ENCODE measurements at places on chromosomes 4 and X.

- no peak for DNase-seq
Measured at GRCh38 chrX:39336671-39337311, 535.5 kb downstream of the MID1IP1 start.

DNA sequence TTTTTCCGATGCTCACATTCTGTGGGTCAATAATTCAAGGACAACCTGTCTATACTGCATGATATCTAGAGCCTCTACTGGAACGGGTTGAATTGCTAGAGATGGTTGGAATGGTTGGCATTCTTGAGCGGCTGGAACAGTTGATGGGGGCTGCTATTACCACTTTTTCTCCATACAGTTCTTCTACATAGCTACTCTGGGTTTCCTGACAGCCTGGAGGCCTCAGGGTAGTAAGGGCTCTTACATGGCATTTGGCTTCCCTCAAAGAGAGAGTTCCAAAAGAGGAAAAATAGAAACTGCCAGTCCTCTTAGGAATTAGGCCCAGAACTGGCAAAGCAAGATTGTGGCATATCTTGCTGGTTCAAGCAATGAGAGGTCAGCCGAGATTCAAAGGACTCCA lies 53.1 kb downstream of the NAA11 start:
- DNase-seq, result no peak

GRCh38 chr4:74656596-74656995 lies 137.7 kb downstream of the BTC start:
- DNase-seq, result no peak

- no peak for DNase-seq
Measured at GRCh38 chr4:183858011-183858615, 47.0 kb upstream of the STOX2 start.

- DNase-seq, result no peak
Measured at GRCh38 chr4:140133576-140133975, 20.4 kb downstream of the MAML3 start.

DNA sequence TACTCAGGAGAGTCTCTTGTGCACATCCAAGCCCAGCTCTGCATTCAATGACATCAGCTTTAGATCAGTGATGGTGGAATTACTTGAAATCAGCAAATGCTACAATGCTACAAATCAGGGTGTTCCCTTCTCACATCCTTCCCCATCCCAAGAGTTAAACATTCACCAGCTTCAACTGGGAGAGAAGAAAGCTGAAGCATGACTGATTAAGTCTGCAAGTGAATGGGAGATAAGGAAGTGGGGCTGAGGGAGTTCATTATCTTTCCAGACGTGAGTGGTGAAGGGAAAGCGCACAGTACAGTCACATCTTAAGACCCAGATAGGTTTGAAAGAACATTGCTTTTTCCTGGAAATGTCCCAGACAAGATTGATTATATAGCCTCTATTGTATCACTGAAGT lies 26.2 kb upstream of the MAP9 start:
- peak; percentile 70 for DNase-seq

DNA sequence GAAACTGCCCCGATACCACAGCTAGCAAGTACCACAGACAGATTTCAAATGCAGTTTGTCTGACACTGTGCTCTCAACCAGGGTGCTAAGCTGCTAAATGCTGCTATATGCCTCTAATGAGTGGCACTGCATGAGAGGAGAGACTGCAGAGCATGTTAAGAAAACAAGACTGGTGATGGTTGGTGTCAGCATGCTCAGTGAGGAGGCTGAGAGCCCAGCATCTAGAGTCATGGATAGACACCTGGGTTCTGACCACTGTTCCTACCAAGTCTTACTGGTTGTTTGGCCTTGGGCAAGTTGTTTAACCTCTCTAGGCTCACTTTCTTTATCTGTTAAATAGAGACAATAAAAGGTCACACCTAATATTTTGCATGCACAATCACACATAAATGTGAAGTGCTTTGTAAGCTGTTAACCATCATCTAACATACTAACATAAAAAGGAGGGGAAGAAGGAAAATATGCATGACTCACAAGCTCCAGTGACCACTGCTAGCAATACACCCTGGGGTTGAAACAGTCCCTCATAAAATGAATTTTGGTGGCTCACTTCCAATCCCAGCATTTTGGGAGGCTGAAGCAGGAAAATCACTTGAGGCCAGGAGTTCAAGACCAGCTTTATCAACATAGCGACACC lies 20.7 kb downstream of the HHIP start:
- peak; percentile 18 for DNase-seq

DNA sequence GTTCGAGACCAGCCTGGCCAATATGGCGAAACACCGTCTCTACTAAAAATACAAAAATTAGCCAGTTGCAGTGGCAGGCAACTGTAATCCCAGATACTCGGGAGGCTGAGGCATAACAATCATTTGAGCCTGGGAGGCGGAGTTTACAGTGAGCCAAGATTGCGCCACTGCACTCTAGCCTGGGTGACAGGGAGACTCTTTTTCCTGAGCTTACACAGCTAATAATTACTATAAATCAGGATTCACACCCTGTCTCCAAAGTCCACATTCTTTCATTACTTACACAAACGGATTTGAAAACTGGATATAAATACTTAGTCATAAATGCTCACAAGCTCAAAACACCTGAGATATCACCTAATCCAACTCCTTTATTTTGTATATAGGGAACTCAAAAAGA lies 151.6 kb downstream of the LRBA start:
- DNase-seq, result peak; percentile 17

DNA sequence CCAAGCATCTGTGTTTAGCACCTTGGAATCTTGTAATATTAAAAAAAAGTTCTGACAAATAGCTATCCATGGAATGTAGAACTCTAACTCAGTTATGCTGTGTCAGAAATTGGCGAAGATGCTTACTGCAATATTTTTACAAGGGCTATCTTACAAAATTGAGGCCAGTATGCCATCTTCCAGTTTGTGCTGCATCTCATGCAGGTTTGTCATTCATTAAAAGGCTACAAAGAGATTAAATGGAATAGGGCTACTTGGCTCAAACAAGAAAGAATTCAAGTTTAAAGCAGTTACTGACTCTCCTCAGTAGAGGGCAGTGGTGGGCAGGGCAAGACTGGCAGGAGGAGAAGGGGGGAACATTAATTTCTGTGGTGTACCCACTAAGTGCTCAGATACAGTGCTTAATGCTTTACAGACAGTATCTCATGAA lies 66.5 kb downstream of the SHROOM4 start:
- peak; percentile 12 for DNase-seq

- peak; percentile 7 for DNase-seq
Measured at GRCh38 chrX:135345107-135345589, 35.9 kb downstream of the ETDC start.

GRCh38 chrX:70183091-70183490 lies 5.8 kb downstream of the DGAT2L6 start:
- DNase-seq, result peak; percentile 84

DNA sequence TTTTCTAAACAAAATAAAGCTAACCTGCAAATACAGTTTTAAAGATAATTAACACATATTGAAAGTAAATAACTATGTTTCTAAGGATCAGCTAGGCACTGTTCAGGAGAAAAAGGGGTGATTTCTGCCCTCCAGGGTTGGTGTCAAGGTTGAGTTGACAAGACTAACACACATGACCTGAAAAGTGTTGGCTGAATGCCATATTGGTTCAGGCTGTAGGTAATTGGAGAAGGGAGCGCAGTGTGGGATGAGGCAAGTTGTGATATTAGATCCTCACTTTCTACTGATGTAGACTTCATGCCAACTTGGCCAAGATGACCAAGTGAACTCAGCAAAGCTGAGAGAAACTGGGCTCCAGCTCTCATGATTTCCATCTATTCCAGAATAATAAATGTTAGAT lies 42.2 kb downstream of the PPM1K start:
- DNase-seq, result no peak

DNA sequence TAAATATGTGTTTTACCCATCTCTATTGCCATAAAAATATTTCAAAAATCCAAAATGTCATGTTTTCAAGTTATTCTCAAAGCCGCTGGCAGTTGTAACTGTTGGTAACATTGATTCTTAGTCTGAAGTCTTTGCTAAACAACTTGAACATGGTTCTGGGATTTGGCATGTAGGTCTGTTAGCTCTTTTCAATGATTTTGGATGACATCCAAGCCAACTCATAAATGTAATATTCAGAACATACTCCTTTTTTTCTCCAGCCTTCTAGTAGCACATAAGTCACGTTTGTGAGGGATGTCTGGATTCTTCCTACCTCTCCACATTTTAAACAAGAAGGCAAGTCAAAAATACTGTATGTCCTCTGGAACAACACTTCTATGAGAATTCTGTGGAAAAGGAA lies 305.3 kb downstream of the PRR32 start:
- DNase-seq, result no peak

DNA sequence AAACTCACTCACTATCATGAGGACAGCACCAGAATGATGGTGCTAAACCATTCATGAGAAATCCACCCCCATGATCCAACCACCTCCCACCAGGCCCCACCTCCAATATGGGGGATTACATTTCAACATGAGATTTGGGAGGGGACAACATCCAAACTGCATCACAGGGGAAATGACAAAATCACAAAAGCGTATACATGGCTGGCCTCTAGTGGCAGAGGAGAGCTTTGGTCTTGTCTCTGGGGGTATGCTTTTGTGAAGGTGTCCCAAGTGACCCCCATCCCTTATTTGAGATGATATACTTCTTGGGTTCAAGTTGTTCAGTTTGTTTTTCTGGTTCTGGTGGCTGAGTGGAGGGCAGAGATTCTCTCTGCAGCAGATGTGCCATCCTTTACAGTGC lies 8.5 kb upstream of the SETD7 start:
- no peak for DNase-seq

DNA sequence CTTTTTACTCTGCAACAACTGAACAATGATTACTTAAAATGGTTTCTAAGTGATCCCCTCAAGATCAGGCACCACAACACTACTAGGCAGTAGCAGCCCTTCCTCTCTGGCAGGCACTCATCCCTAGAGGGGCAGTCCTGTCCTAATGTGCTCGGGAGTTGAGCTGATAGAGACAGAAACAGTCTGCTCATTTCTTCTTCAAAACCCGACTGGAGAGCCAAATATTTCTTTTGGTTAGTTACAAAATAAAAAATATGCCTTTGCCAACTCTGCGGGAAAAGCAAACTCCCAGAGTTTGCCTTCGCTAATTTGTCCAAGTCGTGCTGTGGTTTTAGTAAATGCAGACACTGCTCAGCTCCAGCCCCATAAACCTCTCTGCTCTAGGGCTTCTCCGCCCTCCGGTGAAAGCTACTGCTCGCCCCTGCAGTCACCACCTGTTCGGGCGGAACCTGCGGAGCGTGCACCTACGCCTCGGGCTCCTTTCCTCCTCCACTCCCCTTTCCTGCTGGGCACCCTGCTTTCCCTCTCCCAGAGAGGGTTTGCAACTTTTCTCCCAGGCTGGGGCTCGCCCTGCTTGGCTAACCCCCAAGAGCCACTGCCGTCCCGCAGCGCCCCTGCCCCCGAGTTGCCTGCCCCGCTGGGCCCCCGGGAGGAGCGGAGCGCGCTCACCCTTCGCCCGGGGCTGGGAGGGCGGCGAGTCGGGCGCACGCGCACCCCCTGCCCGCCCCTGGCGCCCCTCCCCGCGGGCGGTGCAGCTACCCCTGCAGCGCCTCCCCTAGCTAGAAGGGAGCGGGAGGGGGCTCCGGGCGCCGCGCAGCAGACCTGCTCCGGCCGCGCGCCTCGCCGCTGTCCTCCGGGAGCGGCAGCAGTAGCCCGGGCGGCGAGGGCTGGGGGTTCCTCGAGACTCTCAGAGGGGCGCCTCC lies at the start of gene NPNT:
Gene NPNT (plus strand): TSS at position 812 of the 923 bp plus-strand sequence. CDS start 182 bp downstream, outside the sequence.
- no peak for DNase-seq

GRCh38 chr4:7414736-7415510 lies 19.8 kb downstream of the PSAPL1 start:
- DNase-seq, result no peak

GRCh38 chr4:166182145-166182544 lies 309.1 kb downstream of the TLL1 start:
- no peak for DNase-seq

GRCh38 chr4:147463065-147463464 lies 17.8 kb upstream of the EDNRA start:
- no peak for DNase-seq

DNA sequence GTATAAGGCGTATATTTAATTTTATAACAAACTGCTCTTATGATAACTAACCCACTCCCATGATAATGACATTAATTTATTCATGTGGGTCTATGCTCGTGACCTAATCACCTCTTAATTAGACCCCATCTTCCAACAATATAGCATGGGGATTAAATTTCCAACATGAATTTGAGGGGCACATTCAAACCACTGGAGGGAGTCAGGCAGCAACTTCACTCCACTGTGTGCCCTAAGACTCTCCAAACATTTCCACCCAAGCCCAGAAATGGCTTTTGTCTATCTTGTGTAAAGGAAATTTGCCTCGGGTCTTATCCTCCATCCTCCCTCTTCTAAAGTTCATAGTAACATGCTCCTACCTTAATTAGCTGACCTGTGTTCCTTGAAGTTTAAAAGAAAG lies 616.1 kb upstream of the CPEB2 start:
- no peak for DNase-seq

DNA sequence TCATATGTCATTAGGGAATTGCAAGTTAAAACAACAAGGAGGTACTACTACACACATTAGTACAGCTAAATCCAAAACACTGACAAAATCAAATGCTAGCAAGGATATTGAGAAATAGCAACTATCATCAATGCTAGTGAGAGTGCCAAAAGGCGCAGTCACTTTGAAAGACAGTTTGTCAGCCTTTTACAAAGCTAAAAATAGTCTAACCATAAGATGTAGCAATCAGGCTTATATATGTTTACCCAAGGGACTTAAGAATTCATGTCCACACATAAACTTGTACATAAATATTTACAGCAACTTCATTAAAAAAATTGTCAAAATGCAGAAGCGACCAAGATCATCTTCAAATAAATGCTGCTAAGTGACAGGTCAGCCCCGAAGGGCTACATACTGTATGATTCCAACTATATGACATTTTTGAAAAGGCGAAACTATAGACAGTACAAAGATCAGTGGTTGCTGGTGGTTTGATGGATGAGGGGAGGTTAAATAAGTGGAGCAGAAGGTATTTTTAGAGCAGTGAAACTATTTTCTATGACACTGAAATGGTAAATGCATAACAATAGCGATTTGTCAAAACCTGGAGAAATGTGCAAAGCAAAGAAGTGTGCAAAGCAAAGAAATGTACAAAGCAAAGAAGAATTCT lies 704.8 kb downstream of the ARAP2 start:
- DNase-seq, result peak; percentile 2

- DNase-seq, result peak; percentile 73
Measured at GRCh38 chr4:124803641-124804040, 91.1 kb upstream of the ANKRD50 start.

DNA sequence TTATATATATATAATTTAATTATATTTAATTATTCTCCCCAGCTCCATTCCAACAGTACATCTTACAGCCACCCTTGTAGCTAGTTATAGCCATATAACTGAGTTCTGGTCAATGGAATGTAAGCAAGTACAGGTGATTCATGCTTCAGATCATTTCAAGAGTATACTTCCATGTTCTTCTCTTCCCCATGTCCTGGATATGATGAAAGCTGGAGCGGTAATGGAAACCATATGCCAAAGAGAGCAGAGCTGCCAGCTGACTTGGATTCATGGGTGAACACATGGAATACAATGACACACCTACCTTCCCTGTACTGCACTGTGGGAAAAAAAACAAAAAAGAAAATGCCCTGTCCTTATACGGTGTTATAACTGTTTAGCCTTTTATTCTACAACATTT lies 17.5 kb upstream of the CORIN start:
- DNase-seq, result peak; percentile 61

All from amniotic epithelial cell (primary cell).